ENCODE measurements at places on chromosomes 6 and 20.

GRCh38 chr6:99349171-99350141 is at the start of gene FAXC:
TSS of gene FAXC (minus strand) at chr6:99349674. CDS start at chr6:99349372, 302 bp downstream.
- no peak for DNase-seq

DNA sequence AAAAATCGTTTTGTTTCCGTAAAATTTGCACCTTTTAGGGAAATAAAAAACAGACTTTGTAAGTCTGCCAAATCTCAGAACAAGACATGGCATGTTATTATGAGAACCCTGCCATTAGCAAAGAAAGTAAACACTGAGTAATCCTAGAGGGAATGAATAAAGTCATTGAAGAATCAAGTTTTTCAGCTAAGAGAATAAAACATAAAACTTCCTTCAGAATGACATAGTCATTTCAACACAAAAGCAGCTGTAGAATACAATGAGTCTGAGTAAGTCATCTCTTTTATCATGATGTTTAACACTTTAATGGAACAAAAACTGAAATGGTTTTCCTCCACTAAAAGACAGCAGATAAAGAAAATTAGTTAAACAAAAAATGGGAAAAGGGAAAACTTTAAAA is 10.3 kb upstream of the DST start:
- DNase-seq = no peak

DNA sequence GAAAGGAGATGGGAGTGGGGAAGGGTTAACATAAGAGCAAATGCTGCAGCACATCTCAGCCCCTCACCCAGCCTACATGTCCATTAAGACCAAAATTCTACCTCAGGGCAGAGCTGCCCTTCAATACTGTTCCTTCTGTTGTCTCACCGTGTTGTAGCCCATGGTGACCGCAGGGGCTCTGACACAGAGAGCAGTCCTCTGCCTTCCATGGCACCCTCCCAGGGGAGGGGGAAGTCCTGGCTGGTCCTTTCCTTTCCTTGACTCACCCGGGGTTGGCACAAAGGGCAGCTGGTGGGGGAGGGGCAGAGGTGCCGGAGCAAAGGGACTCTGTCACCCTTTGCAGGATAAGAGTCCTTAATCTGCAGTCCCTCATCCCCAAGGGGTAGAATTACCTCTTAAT is 15.2 kb downstream of the NKX2-2 start:
- DNase-seq = no peak

- DNase-seq = no peak
These were observed 196.8 kb upstream of the NRSN1 start for GRCh38 chr6:23929201-23929600.

- DNase-seq = no peak
These were observed 256.6 kb upstream of the SGK1 start for GRCh38 chr6:134574491-134574890.

DNA sequence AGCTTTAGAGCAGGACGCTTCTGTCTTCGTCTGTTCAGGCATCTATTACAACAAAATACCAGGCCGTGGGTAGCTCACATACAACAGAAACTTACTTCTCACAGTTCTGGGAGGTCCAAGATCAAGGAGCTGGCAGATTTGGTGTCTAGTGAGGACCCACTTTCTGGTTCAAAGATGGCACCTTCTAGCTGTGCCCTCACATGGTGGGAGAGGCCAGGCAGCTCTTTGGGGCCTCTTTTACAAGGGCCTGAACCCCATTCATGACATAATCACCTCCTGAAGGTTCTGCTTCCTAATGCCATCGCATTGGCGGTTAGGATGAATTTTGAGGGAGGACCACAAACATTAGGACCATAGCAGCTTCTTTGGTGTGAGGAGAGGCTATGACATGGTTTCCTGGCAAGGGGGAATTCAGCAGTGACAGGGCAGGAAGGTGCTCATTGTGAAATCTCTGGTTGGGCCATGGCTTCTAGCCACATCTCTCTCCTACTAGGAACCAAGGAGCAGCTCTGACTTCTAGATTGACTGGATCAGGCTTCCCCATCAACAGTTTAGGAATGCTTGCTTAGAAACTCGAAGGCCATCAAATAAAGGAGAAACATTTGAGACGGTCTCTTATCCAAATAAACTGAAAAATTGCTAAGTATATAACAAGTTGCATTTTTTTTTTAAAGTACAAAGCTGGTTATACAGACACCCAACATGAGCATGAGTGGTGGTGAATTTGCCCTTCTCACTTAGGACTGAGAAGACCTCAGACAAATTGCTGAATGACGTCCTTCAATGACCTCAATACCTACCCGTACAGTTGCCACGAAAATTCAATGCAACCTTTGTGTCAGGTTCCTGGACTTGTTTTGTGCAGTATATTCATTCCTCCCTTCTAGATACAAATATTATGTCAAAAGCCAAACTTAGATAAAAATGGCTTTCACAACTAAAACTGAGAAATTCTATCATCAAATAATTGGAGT is 140.7 kb downstream of the ZDHHC14 start:
- no peak for DNase-seq

DNA sequence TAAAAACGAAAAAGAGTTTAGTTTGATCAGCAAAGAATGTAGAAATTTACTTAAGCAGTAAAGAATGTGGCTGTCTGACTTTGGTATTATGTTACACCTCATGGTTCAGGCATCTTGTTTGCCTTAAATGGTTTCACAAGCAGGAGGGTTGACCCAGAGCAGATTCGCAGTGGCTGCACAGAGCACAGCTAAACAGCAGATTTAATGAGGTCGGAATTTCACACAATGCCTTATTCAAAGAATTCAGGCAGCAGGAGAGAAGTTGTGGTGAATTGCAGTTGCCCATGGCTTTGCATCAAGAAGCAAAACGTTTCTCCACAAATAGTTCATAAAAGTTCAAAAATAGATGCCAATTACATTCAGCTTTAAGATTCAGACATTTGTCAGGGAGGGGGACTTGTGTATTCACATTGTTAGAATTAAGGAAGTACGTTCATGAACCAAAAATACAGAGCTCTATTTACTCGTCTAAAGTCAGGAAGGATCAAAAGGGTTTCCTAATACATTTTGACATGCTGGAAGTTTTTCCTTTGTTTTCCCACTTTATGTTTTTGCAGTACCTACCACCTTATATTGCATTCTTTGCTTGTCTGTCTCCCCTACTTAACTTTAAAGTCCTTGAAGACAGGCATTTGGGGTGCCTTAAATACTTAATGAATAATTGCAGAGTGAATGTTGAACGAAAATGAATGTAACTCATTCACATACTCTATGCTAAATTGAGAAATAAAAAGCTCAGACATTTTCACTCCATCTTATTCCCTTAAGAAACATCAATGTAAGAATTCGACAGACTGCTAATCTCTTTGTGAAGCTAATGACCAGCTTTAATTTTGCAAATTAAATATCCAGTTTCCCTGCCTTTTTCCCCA is 1163.6 kb upstream of the CITED2 start:
- no peak for DNase-seq

GRCh38 chr6:166630462-166630861 is 3.4 kb upstream of the RPS6KA2 start:
- no peak for DNase-seq

GRCh38 chr20:36298795-36299339 is 7.3 kb upstream of the DLGAP4 start:
- no peak for DNase-seq

DNA sequence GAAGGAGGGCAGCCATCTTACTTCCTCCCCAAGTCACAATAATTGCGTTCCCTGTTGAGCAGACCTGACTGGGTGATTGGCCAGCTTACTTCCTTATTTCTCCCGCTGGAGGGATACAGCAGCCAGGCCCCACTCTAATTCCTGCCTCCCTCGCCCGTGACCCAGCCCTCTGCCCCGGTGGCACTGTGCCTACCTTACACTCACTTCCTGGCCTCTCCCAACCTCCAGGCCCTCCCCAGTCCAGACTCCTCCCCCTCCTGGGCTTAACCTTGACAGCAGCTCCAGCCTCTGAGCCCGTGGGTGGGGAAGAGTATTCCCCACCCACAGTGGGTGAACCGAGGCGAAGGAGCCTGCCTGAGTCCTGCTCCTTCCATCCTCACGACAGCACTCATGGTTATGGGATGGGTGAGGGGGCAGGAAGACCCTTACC is 3.0 kb downstream of the BAK1 start:
- no peak for DNase-seq

- no peak for DNase-seq
These were observed 100.8 kb downstream of the GMPR start for GRCh38 chr6:16339265-16339587.

DNA sequence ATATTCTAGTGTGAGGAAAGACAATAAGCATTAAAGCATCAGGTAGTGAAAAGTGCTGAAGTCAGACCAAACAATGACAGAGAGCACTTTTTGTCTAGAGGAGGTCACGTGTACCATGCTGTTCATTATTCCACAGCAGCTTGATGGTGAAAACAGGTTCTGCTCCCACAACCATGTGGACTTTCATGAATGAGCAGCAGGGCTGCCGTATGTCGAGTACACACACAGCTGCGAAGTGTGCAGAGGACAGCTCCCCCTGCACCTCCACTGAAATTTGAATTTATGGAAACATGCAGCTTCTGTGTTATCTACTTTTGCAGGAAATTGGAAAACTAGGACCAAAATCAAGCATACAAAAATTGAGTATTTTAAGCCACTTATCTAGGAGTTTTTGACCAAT is 85.3 kb downstream of the MAP7 start:
- peak; percentile 53 for DNase-seq

- peak; percentile 69 for DNase-seq
These were observed 4.2 kb upstream of the ZDHHC14 start for GRCh38 chr6:157376706-157377230.

DNA sequence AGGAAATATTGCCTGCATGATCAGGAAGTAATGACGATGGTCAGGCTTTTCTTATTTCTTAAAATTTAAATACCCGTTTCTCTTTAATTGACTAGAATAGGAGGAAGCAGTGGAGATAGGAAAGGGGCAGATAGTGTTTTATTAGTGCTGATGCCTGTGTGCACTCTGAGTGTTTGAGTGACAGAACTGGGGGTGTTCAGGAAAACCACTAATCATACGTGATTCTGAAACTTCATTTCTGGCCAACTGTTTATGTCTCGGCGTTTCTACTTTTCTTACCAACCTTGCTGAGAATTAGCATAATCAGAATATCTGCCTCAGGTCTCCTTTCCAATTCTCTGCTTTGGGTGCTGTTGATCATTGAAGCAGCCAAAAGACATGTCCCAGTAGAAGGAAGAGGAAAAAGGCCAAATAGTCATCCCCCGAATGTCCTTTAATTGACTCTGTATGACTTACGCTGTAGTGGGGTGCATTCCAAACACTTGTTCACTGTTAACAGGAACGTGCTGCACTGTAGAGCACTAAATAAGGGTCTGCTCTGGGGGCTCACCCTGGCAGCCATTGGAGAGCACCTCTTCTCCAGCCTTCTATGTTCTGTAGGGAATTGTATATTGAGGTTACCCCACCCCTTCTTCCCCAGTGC is 152.9 kb downstream of the JARID2 start:
- DNase-seq = no peak

- DNase-seq = no peak
These were observed 2.4 kb upstream of the GPX5 start for GRCh38 chr6:28523241-28523622.

DNA sequence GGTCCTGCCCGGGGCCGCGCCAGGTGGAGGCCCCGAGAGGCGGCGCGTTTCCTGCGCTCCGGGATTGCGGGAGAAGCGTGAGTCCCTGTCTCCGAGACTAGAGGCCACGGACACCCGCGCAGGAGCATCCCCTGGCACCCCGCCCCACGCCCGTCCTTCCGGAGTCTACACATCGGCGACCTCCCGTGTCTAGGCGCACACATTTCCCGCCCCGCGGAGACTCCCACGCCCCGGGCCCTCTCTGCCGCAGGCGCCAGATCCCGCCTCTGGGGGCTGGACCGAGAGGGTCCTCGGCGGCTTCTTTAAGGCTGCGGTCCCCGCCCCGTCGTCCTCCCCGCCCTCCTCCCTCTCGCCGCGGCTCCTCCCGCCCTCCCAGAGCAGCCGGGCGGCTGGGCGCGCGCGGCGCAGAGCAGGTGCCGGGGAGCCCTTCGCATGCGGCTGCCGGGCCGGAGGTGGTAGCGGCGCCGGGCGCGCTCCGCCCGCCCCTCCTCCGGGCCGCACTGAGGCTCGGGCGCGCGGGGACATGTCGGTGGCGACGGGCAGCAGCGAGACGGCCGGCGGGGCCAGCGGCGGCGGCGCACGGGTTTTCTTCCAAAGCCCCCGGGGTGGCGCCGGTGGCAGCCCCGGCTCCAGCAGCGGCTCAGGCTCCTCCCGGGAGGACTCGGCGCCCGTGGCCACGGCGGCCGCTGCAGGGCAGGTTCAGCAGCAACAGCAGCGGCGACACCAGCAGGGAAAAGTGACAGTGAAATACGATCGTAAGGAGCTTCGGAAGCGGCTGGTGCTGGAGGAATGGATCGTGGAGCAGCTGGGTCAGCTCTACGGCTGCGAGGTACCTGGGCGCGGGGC is at the start of gene PPP1R14C:
PPP1R14C (plus strand) TSS at position 375 of the 846 bp plus-strand sequence; CDS start at position 524, 149 bp downstream.
- DNase-seq = peak; percentile 17

- DNase-seq = no peak
These were observed 1.1 kb upstream of the SAMD5 start for GRCh38 chr6:147507162-147508041.

DNA sequence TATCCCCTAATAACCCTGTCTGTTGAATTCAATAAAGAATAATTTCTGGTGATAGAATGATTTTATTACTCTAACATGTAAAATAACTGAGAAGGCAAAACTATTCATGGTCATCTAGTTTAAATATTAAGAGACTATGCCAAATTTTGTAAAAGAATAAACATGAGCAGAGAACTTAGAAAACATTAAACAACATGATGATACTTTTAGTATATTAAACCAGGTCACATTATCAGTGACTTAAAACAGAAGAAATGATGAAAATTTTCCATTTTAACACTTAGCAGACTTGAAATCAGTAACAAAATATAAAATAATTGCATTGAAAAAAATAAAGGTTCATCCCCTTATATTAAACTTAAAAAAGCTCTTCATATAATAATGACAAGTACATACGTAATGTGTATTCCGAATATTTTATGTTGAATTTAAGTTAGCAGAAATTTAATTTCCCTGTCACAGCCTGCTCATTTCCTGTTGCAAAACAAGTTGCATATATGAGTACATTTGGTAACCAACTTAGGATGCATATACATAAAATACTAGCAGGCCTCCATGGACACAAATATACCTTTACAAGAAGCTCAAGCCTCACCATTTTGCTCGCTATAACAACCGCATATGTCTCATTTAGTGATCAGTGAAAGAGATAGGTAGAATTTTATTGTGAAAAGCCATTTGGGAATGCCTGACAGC is 40.6 kb downstream of the DTNBP1 start:
- peak; percentile 5 for DNase-seq

Measured in NCI-H1694 (cell line).